NCI-H446 (cell line): ENCODE measurements at places on chromosomes 12 and 14.

- no peak for DNase-seq
These were observed 122.5 kb upstream of the KRAS start for GRCh38 chr12:25372969-25373817.

- no peak for DNase-seq
These were observed 16.3 kb upstream of the CYP46A1 start for GRCh38 chr14:99667821-99668220.

- DNase-seq = no peak
These were observed 284.7 kb downstream of the DUSP6 start for GRCh38 chr12:89067421-89068187.

DNA sequence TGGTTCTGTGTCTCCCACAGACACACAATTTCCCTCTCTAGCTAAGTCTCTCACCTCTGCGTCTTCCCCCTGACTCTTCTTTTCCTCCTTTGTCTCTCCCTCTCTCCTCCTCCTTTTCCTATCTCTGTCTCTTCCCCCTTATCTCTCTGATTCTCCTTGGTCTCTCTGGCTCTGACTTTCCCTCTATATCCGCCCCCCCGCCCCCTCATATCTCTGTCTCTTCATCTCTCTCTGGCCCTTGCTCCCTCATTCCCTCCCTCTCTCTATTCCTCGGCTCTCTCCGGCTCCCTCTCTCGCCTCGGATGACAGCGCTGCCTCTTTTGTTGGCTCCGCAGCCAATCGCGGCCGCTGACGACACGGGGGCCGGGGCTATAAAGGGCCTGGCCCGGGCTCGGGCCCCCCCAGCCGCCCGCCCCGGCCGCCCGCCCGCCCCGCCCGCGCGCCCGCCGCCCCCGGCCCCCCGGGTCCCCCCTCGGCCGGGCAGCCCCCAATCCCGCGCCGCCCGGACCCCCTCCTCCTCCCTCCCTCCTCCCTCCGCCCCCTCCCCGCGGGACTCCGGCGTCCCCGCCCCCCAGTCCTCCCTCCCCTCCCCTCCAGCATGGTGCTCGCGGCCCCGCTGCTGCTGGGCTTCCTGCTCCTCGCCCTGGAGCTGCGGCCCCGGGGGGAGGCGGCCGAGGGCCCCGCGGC, at the start of gene GDF11:
Gene GDF11 (plus strand): TSS at position 404 of the 687 bp plus-strand sequence. CDS start 195 bp downstream, at position 599.
- DNase-seq = peak; percentile 84

GRCh38 chr14:92323011-92323915, at the start of gene SLC24A4:
TSS of gene SLC24A4 (plus strand) at chr14:92323165. CDS start at chr14:92323831, 666 bp downstream.
- no peak for DNase-seq

- DNase-seq = no peak
These were observed 86.1 kb downstream of the MGAT4C start for GRCh38 chr12:86170051-86170450.

- DNase-seq = peak; percentile 17
These were observed 202.1 kb downstream of the ADAMTS20 start for GRCh38 chr12:43349863-43350262.

DNA sequence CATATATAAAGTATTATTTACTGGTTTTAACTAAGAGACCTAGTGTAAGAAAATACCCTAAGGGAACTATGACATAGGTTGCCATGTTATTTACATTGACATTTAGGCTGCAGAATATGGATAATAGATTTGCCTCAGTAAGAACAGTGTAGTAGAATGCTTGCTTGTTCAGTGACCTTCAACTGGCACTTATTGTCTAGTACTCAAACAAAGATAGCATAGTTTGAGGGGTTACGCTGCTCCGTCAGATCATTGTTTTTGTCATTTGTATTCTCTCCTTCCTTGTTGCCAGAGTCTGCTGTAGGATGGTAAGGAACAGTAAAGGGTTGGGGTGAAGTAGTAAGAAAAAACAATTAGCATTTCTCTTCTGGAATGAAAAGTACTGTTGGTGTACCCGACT, 33.2 kb downstream of the TOGARAM1 start:
- DNase-seq = no peak

DNA sequence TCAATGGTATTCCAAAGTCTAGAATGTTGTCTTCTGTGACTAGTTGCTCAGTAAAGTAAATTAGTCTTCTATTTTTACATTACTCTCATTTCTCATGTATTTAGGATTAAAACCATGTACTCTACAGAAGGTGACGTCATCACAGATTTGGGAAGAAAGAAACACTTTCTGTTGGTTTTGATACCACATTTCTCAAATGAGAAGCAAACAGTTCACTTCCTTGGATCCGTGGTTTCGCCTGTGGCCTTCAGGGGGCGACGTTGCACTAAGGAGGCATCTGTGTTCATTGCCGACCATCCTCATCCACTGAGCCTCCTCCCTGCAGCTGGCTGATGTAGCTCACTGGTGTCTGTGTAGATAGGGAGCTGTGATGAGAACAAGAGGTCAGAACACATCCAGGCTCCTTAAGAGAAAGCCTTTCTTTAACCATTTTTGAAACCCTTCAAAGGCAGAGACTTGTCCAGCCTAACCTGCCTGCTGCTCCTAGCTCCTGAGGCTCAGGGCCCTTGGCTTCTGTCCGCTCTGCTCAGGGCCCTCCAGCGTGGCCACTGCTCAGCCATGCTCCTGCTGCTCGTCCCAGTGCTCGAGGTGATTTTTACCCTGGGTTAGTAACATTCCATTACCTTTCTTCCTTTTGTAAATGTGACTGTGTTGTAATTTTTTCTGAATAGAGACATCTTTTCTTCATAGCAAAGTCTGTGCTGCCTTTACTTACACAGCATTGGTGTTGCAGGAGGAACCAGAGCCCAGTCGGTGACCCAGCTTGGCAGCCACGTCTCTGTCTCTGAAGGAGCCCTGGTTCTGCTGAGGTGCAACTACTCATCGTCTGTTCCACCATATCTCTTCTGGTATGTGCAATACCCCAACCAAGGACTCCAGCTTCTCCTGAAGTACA, 220.6 kb upstream of the OR4E1 start:
- no peak for DNase-seq

GRCh38 chr12:570921-571794, 92.1 kb downstream of the NINJ2 start:
- no peak for DNase-seq

GRCh38 chr12:30447061-30447750, 248.5 kb downstream of the IPO8 start:
- DNase-seq = no peak

DNA sequence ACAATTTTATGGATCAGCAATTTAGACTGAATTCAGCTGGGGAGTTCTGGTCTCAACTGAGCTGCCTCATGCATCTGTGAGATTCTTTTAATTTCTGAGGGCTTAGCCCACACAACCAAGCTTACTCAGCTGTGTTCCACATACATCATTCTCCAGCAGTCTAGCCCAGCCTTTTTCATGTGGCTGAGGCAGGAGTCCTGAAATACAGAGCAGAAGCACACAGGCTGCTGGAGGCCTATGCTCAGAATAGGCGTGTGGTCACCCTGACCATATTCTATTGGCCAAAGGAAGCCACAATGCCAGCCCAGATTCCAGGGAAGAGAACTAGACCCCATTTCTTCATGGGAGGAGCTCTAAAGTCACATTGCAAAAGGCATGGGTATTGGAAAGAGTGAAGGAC, 72.3 kb upstream of the DHRS4 start:
- DNase-seq = no peak

DNA sequence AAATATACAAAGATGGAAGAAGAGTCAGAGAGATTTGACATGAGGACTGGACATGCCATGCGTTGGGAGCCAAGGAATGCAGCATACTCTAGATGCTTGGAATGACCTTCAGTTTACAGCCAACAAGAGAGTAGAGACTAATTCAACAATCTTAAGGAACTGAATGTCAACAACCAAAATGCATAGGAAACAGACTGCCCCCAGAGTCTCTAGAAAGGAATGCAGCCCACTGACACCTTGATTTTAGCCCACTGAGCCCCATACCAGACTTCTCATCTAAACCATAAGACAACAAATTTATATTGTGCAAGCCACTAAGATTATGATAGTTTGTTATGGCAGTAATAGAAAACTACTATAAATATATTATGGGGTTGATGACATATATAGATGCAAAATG, 611.2 kb downstream of the RPS29 start:
- DNase-seq = no peak

DNA sequence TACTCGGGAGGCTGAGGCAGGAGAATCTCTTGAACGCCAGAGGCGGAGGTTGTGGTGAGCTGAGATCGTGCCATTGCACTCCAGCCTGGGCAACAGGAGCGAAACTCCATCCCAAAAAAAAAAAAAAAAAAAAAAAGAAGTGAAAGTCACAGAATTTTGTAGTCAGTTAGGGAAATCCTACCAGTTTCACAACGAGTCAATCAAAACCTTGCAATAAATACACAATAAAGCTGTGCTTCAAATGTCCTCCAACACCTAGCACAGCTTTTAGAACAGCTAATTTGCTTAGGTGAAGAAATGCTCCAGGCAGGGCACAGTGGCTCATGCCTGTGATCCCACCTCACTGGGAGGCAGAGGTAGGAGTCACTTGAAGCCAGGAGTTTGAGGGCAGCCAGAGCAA, 112.8 kb upstream of the ATF7IP start:
- DNase-seq = no peak

- DNase-seq = no peak
These were observed 23.1 kb downstream of the ENTPD5 start for GRCh38 chr14:73995977-73996378.

GRCh38 chr14:76500480-76500879, 124.5 kb downstream of the ESRRB start:
- no peak for DNase-seq

GRCh38 chr12:22648668-22649067, 23.7 kb downstream of the ETNK1 start:
- DNase-seq = no peak

DNA sequence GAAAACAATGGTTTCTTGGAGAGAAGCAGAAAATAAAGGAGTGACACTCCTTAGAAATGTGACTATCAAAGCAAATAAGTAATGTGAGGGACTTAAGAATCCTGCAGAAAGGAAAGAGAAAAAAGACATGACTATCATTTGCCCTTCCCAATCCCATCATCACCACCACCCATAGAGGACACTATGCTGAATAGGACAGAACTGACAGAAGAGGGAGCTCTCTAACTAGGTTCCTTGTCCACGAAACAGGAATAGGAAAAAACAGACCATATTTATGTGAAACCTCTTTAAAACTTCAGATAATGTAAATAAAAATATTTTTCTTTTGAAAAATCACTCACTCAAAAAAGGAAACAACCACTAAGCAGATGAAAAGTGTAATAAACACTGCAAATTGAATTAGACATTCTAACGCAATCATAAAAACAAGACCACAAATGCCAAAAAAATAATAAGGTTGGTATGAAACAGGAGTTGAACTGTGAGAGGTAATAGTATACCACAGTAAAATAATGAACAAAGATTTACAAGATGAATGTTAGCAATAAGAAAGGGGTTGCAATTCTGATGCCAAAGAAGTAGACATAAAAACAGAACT, 24.1 kb downstream of the KLRD1 start:
- peak; percentile 18 for DNase-seq

GRCh38 chr14:75310295-75311111, 31.9 kb downstream of the FOS start:
- peak; percentile 77 for DNase-seq

- DNase-seq = no peak
These were observed 63.5 kb upstream of the MYF6 start for GRCh38 chr12:80643961-80644360.

DNA sequence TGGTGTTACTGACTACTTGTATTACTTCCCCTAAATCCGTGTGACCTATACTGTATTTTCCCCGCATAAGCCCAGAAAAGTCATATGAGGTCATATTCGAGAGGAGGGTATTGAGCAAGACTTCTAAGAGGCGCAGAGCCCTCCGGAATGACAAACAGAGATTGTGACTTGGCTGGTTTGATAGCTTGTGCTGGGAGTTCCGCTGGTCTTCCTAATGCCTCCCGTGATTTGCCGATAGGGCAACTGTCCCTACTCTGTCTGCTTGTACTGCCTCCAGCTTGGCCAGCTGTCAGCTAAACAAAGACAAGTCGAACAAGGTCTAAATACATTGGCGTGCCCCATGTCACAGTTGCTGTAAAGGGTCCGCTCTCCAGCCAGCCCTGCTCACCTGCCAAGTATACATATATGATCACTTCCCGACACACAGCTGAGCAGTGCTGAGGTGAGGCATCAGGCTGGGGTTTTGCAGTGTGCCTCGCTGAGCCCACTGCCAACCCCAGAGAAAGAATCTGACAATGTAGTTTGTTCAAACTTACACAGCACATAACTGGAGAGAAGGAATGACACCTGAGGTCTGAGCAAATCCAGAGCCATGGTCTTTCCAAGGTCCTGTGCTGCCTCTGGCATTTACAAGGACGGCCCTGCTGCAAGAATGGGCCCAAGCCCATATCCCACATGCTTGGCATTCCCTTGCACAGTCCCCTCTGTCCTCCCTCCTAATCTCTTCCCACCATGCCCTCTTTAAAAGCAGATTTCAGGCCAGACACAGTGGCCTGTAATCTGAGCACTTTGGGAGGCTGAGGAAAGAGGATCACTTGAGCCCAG, 23.7 kb downstream of the LGMN start:
- DNase-seq = no peak

DNA sequence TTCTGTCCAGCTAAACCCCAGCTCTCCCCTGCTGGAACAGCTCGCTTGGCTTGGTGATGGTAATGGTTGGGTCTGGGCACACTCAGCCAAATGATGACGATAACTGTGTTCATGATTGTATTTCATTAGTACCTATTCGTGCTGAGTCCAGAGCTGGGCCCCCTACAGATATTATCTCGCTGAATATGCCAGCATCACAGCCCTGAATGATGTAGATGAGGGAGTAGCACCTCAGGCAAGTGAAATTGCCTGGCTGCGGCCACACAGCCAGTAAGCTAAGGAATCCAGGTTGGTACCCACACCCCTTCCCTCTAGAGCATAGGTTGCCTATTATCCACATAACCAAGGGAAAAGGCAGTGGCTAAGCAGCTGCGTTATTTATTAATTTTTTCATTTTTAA, 163.5 kb downstream of the KTN1 start:
- DNase-seq = no peak

DNA sequence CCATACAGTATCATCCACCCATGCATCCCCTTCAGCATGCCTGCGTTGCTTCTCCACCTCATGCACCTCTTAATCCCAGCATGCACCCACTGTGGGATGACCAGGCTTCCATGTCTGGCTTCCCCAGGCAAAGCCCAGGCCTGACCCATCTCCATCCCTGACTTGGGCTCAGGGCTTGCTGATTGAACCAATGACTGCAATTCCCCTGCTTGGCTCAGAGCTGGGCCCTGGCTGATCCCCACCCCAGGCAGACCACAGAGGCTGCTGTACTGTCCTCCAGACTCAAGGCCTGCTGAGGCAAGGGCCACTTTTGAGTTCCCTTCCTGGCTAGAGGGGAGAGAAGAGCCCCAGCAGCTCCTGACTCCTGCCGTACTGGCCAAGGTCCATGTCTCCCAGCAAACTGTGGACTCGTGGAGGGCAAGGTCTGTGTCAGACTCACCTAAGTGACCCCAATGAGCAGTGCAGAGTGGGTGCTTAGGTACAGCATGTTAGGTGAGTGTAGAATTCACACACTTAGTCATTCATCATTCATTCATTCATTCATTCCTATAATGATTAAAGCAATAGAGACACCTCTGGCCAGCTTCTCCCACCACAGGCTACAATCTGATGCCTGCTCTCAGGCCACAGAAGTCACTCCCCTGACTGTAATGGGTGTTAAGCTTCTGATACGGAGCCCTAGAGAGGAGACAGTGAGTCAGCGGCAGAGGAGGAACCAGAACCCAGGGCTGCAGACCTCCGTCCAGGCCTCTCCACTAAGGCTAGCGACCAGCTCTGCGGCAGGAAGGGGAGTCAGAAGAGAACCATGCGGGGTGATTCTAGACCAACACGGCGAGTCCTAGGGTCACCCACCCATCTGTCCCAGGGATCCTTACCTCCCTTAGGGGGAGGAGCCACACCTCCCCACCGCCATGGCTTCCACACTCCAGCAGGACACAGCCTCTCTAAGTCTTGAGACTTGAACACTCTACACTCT, 2.9 kb downstream of the BEGAIN start:
- DNase-seq = no peak
